ENCODE measurements at places on chromosomes 3 and 15. TPM values are rescaled to one million over a fixed set of nuclear protein-coding genes. Genes with fewer than 3 reads are reported as not detected.

- DNase-seq: no peak
Observed at GRCh38 chr3:158494673-158495072, 76.3 kb upstream of the MLF1 start.

DNA sequence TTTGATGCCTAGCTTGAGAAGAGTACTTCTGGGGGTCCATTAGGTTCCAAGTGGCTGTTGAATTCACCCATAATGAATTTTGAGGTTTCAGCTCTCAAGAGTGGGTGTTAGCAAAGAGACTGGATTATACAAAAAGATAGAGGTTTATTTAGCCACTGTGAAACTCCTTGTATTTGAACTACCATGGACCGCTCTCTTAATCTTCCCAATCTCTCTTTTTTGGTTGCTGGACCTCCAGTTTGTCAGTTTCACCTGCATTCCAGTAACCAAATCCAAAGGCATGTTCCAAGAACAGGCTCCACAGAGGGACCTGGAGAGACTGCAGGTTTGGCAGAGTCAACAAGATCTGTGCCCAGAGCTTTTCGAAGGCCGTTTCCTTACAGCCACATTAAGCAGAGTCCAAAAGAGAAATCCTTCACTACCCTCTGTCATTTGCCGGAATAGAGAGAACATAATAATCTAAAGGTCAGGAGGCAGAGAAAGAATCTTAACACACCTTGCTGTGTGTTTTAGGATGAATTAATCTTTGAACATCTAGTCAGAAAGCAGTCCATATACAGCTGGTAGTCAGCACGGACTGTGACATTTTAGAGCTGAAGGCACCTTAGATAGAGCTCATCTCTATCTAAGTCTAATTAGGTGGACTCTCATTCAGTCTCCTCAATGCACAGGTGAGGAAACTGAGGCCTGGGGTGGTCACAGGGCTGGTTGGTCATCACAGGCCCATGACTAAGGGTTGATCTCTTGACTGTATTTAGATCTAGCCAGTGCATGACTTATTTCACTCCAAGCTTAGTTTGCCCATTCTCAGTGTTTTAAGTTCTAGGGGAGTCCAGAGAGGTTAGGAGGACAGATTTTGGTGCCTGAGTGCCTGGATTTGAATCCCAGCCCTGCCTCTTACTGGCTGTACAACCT lies 1.3 kb downstream of the ABHD2 start:
- no peak for DNase-seq

GRCh38 chr3:160829486-160830009 lies 73.5 kb downstream of the PPM1L start:
- no peak for DNase-seq

GRCh38 chr15:85489773-85490493 lies 109.5 kb downstream of the AKAP13 start:
- no peak for DNase-seq

DNA sequence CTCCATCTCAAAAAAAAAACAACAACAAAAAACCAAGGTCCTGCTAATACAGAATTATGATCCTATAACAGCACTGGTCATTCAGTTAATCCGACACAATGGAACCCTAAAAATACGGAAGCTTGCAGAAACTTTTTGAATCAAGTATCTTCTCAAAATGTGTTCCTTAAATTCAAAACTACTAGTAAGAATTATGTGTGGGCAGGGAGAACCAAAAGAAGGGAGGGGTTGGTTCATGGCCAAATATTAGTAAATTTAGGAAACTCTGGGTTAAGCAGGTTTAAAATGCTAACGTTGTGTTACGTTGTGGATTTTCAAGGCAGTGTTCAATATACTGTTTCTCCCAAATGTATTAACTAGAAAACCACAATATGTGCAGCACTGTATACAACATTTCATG lies 115.5 kb downstream of the KLHL25 start:
- no peak for DNase-seq

The KIF7 gene
- polyA plus RNA-seq: 7.9 TPM
